Activated naive CD8-positive, alpha-beta T cell treated with anti-CD3 and anti-CD28 coated beads, Interleukin-2, amount 10 ng/mL, durations not matched to agents 7 days and 5 days (primary cell): ENCODE measurements at places on chromosomes 7 and 10.
A peak's percentile ranks its signal among the peaks of the same experiment; 100 is the strongest.

DNA sequence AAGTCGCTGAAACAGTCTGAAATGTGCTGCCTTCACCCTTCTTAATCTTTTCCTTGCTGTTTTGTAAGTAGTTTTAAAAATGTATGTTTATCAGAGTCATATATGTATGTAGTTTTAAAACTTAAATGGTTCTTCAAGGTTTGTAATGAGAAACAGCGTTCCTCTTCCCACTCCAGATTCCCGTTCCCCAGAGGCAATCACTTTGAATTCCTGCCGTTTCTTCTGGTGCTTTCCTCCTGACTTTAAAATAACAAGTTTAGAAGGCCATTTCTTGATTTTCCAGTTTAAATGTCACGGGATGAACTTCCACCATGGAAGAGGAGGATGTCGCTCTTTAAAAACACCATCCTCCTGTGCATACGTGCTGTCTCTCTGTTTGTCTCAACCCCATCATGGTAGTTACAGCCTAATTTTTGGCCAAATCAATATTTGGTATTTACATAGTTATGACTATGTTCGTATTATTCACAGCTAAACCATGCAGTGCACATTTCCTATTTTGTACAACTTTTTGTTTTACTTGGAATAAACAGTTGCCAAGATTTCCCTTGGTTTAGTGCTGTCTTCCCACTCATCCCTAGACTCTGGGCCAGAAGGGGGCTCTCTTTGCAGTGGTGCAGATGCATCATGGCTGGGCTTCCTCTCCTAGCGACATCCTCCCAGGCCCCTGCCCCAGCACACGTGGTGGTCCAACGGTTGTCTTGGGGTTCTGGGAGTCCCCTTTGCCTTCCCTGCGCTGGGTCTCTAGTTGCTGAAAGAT lies 151.4 kb downstream of the PTPN20 start:
- DNase-seq = no peak

DNA sequence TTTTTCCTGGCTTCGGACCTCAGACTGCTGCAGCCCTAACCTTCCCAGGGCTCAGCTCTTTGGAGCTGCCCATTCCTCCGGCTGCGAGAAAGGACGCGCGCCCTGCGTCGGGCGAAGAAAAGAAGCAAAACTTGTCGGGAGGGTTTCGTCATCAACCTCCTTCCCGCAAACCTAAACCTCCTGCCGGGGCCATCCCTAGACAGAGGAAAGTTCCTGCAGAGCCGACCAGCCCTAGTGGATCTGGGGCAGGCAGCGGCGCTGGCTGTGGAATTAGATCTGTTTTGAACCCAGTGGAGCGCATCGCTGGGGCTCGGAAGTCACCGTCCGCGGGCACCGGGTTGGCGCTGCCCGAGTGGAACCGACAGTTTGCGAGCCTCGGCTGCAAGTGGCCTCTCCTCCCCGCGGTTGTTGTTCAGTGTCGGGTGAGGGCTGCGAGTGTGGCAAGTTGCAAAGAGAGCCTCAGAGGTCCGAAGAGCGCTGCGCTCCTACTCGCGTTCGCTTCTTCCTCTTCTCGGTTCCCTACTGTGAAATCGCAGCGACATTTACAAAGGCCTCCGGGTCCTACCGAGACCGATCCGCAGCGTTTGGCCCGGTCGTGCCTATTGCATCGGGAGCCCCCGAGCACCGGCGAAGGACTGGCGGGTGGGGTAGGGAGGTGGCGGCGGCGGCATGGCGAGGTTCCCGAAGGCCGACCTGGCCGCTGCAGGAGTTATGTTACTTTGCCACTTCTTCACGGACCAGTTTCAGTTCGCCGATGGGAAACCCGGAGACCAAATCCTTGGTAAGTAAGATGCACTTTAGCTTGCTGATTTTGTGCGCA lies at the start of gene PLXDC2:
PLXDC2 (plus strand) TSS at position 22 of the 820 bp plus-strand sequence.
- peak; percentile 31 for DNase-seq

- no peak for DNase-seq
Observed at GRCh38 chr10:26205223-26205622, 11.4 kb upstream of the GAD2 start.

DNA sequence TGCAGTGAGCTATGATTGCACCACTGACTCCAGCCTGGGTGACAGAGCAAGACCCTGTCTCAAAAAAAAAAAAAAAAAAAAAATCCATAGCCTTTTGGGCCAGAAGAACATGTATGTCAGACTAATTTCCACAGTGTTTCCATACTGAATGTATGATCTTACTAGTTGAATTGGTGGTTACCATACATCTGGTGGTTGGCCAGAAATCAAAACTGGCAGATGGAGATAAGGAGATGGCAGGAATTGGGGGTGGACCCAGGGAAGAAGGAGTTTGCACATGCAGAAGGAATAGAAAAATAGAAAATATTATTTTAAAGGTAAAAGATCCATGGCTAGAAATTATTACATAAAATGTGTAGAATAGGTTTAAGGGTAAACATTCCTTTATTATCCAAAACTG lies 3.7 kb upstream of the ATOH7 start:
- DNase-seq = no peak

- no peak for DNase-seq
Observed at GRCh38 chr10:102675666-102676533, 31.6 kb downstream of the TRIM8 start.

DNA sequence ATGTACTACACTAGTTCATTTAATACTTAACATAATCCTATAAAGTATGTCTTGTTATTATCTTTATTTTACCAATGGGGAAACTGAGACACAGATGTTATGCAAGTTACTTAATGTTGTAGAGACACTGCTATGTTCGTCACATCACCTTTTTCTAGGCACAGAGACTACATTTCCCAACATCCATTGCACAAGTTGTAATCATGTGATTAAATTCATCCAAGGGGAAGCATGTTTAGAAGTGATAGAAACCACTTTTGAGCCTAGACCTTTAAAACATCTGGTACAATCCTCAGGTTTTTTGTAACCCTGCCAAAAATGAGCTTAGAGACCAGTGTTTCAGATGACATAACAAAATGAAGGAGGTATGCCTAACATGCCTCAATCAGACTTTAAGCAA lies 386.8 kb upstream of the HPS1 start:
- no peak for DNase-seq

DNA sequence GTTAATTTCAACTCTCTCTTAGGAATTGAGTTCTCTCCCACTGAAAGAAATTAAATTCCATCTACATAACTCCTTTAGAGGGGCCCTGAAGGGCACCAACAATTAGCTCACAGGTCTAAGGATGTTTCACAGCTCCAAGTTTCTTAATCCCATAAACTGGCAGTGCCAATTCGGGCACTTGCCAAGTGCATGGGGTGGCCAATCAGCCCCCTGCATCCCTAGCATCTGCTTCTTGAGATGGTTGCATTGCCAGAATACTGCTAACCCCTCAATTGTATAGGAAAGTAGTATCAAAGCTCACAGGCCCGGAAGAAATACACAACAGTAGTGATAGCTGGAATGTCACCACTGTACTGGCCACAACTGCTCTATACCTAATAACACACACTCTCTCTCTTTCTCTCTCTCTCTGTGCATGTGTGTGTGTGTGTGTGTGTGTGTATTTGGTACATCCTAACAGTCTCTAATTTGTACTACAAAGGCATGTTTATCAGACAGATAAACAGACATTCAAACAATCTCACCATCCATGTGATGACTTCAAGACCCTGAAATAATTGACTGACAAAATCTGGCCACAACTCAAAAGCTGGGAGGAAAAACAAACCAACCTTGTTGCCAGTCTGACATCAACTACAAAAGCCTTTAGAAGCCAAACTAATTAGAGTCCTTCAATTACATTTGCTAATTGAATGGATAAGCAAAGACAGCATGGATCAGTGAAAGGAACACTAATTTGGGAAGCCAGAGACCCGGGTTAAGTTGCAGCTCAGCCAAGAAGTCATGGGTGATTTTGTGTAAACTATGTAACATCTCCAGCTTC lies 27.8 kb downstream of the HIBADH start:
- DNase-seq = no peak

- DNase-seq = no peak
Observed at GRCh38 chr10:79001082-79001885, 67.5 kb upstream of the ZMIZ1 start.

DNA sequence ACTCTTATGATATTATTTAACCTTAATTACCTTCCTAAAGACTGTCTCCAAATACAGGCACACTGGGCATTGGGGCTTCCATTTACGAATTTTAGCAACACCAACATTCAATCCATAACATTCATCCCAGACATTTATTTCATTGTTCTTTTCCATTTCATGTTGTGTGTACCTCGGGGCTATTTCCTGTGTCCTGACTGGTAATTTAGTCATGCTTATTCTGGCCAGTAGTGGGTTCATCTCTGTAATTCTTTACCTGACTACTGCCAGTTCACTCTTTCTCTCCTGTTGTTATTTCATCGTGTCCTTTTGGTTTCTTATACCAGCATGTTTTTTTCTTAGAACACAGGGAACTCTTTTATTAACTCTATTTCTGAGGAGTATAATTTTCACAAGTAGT lies 225.7 kb downstream of the PLXDC2 start:
- no peak for DNase-seq

GRCh38 chr10:47457528-47457820 lies 26.4 kb downstream of the ANXA8 start:
- DNase-seq = no peak

DNA sequence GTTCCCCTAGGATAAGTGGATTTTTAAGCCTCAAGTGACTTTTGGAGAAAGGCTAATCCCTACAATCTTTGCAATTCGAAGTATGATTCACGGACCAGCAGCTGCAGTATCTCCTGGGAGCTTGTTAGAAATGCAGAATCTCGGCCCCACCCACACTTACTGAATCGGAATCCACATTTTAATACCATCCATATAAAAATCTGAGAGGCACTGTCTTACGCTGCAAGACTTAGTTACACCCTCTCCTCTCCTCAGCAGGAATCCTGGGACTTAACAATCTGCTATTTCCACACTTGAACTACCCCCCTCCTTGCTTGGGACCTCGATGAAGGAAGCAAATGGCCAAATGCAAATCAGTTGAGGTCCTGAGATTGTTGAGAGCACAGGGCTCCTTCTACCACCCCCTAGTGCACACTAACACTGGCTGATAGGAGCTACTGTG lies 21.0 kb downstream of the ITPRIP start:
- no peak for DNase-seq

DNA sequence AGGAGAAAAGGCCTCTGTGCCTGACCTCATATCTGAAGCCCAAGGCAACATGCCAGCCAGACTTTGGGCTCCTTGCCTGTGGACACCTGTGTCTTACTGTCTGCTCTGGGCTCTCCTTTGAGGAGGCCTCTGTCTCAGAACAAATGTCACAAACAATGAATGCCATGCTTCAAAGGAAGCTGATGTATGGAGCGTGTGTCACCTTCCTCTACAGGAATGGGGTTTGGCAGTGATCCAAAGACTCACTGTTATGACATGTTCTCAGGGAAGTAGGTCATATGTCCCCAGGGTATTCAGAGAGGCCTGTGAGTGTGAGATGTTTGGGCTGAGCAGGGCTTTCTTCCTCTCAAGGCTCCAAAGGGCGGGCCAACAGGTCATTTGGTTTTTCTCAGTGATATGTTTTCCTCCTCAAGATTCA lies 38.4 kb downstream of the PTPRE start:
- no peak for DNase-seq

DNA sequence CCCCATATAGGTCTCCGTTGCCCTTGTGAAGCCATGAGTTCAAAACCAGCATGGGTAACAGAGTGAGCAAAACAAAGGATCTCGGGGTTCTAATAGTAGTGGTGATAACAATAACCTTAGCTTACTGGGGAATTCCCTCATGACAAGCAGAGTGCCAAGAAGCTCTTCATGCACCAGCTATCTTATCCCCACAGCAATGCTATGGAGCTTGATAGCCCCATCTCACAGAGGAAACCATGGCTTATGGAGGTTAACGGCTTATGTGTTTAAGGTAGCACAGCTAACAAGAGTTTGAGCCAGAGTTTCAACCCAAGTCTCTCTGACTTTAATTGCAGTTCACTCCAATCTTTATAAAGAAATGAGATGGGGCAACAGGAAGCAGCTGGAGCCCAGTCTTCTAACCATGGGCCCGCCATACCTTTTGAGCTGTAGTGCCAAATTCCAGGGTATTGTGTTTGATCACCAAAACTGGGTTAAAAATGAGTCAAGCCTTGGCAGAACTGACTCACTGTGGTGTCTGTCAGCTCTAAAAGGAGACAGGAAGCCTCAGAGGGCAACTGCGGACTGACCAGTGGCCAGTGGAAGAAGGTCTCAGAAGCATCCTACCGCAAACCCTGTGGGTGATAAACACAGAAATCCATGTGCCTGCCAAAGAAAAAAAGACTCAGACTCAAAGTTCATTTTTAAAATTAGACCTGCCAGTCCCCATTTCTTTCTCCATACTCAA lies 16.5 kb upstream of the PLAU start:
- DNase-seq = no peak

GRCh38 chr7:108291791-108292440 lies 161.8 kb upstream of the LAMB4 start:
- DNase-seq = no peak

GRCh38 chr10:132263866-132264265 lies 43.9 kb downstream of the STK32C start:
- no peak for DNase-seq

GRCh38 chr10:42543840-42544372 lies 94.5 kb downstream of the ZNF33B start:
- DNase-seq = no peak

DNA sequence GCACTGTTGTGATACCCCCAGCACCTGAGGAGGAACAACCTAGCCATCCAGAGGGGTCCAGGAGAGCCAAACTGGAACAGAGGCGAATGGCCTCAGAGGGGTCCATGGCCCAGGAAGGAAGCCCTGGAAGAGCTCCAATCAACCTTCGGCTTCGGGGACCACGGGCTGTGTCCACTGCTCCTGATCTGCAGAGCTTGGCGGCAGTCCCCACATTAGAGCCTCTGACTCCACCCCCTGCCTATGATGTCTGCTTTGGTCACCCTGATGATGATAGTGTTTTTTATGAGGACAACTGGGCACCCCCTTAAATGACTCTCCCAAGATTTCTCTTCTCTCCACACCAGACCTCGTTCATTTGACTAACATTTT lies 1.6 kb upstream of the CASP2 start:
- DNase-seq = no peak

- DNase-seq = no peak
Observed at GRCh38 chr7:12328888-12329770, 74.5 kb downstream of the VWDE start.

DNA sequence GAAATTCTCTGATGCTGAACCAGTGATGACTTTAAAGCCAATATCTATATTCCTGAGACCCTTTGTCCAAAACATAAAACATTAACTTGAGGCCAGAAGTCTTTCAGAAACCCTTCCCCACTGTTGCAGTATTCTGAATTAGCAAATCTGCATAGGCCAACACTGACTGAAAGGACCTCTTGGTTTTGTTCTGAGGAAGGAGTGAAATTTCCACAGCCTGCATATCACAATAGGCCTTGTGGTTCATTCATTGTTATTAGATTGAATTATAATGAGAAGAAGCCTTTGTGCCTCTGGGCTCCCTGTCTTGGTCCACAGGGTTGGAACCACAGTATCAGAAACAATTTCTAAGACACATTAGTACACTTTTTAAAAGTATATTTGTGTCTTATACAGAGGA lies 90.3 kb downstream of the CCNY start:
- no peak for DNase-seq

- DNase-seq = no peak
Observed at GRCh38 chr7:85041605-85042216, 145.1 kb downstream of the SEMA3D start.

GRCh38 chr7:116957874-116958273 lies 4.6 kb downstream of the ST7 start:
- no peak for DNase-seq

GRCh38 chr7:134891262-134891695 lies 95.0 kb upstream of the AGBL3 start:
- DNase-seq = no peak

- no peak for DNase-seq
Observed at GRCh38 chr10:78148961-78149612, 115.4 kb downstream of the RPS24 start.
